ENCODE measurements at places on chromosomes 6 and 20.

DNA sequence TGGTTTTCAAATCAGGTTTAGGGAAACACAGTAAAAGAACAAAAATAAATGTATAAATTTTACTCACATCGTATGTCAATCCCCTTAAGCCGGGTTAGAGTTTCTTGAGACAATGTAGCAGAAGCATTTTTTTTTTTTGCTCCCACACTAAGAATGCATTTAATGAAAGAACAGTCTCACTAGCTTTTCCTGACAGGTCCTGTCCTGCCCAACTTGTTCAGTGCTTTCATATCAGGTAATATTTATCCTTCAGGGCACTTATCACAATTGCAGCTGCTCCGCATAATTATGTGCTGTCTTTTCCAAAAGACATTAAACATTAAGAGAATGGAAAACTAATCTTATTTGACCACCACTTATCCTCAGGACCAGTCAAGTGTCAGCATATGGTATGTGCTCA lies 632.0 kb downstream of the HTR1B start:
- no peak for DNase-seq

- peak; percentile 95 for DNase-seq
Measured at GRCh38 chr6:2989332-2990247, 10.1 kb upstream of the NQO2 start.

DNA sequence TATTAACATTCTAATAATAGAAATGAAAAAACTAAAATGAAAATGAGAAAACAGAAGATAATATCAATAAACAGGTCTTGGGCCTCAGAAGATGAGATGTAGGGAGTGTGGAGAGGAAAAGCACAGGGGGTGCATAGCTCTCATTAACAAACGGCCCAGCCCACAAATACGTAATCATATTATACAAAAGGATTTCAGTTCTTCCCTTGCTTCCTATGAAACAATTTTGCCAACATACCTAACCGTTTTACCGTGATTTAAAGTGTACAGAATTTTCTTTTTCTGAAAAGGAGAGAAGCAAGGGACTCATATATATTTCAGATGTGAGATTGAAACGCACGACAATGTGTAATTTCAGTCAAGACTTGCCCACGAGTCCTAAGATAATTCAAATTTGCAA lies 136.0 kb downstream of the HFE start:
- no peak for DNase-seq

DNA sequence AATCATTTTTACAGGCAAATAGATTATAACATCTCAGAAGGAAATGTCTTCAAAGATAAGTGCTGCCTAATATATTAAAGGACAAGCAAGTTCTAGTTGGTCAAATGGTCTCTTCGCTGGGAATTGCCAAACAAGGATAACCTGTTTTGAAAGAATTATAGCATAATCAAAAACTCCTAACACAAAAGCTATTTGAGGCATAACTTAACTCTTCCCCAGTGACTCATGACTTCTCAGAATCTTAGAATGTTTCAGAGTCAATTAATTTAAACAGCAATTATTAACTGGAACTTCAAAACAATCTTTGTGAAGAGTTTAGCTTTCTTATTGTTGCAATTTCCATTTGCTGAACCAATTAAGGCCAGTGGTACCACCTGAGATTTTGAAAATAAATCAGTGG lies 126.6 kb downstream of the MTFR2 start:
- DNase-seq = no peak

DNA sequence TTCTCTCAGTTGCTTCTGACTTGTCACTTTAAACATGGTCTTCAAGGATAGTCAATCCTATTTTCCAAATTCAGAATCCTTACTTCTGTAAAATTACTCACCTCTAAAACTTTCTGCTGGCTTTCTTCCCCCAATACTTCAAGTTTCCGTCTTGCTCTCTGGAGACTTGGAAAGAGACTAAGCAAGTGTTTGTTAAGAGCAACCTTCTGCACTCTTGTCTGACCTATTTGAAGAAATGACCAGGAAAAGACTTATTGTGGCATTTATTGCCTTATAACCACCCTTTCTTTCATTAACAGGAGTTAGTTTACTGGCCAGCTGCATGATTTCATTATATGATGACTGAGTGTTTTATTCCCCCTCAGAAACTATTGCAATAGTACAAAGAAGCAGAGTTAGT lies 181.0 kb downstream of the TBC1D7 start:
- no peak for DNase-seq

DNA sequence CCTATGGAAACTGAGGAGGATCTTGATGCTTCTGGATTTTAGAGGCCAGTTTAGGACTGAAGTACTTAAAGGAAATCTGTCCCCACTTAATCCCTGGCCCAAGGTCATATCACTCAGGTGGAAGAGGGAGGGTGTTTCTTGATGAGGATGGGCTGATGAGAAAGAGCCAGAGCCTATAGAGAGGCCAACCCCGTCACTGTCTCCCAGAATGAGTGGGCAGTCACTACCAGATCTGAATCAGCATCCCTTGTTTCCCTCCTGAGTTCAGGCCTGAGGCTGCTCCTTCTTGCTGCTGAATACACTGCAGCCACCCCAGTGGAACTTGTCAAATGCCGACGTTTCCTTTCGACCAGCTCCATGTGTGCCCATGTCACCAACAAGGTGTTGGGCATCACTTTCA lies 14.8 kb downstream of the ARMC12 start:
- no peak for DNase-seq

DNA sequence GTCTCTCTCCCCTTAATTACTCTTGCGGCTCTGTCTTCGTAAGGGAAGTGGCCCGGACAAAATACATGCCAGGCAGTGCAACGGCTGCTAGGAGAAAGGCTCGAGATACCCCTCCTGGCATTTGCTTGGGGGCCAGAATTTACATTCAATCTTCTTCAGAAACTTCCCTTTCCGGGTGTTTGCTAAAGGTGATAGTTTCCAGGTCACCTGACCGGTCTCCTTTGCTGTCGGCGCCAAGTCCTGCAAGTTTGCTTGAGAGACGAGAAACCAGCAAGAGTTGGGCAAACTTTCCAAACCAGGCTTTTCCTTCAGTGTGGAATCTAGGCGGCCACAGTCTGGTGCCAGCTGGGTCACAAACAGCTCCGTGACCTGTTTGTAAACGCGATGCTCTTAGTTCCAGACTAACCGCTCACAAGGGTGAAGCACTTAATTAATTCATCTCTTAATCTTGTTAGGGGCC lies 563 bp upstream of the SRSF3 start:
- no peak for DNase-seq

DNA sequence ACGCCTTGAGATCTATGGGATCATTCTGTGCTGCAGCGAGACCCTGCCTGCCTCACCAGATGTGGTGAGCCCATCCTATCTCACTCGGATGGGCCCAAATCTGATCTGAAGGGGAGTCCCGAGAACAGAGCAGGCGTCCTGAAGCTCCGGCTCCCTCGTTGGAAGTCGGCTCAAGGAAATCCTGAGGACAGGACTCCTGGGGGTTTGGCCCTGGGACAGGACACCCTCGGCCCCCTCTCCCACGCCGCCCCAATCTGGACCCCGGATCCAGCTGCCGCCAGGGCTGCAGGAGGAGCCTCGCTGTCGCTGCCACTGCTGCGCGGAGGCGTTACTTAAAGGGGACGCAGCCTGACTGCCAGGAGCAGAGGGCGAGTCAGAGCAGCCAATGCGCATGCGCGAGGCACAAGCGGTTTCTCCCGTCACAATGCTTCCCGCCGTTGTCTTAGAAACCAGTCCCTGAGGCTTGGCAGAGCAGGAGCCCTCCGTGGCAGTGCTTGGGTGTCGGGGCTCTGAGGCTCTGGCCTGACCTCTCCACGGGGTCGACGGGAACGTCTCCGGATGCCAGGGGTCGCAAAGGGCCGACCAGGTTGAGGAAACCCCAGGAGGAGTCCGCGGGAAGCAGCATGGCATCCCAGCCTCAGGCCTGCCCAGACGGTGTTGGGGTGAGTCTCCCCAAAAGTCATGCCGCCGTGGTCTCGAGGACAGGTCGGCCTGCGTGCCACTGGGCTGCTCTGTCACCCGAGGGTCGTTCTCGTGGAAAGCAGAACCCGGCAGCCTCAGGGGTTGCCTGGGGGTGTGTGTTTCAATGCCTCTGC lies 1567.8 kb upstream of the DEFB115 start:
- DNase-seq = no peak

GRCh38 chr6:128663238-128663637 lies 142.8 kb upstream of the PTPRK start:
- no peak for DNase-seq

GRCh38 chr6:75852721-75853120 lies 103.7 kb downstream of the MYO6 start:
- no peak for DNase-seq

DNA sequence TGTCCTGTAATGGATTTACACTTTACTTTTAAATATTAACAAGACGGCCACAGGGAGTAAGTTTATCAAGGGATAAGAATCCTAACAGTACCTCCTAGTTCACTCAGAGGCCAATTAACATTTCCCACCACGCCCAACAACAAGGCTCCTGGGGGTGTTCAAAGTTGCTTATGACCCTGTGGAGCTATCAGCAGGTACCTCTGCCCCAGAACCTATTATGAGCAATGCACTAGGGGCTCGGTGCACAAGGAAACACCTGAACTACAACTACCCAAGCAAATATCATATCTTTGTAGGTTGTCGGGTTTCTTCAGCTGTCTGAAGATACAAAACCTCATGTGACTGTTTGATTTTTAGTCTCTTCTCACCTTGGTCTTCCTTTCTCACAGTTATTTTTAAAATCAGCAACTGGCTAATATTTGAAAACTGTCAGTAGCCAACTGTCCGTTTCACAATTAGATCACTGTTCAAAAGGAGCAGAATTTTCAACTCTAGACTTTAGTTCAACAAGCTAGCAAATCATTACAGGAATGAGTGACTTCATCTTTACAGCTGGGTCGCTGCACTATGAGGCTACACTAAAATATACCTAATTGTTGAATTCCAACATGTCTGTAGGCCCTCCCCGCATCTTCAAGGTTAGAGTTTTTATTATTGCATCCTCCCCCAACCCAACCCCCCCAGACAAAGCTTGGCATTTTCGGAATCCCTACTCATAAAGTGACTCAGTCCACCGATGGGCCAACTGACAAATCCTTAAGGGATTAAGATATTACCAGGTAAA lies 38.1 kb downstream of the B4GALT5 start:
- DNase-seq = no peak

GRCh38 chr6:143958839-143959399 lies 49.1 kb downstream of the PLAGL1 start:
- DNase-seq = no peak

- DNase-seq = peak; percentile 86
Measured at GRCh38 chr6:121838842-121839241, 403.4 kb downstream of the GJA1 start.

DNA sequence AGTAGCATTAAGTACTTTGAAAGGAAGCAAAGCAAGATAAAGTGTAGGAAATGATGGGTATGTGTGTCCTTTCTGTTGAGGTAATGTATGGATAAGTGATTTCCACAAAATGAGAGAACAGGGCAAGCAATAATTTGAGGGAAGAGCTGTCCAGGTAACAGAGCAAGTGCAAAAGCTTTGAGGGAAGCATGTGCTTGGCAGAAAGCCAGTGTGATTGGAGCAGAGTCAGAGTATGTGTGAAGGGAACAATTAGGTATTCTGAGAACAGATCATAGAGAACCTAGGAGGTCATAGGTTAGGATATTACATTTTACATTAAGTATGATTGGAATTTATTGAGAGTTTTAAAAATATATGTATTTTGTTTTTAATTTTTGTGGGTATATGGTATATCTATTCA lies 30.2 kb upstream of the MAN1A1 start:
- no peak for DNase-seq

- no peak for DNase-seq
Measured at GRCh38 chr20:24969186-24970029, 20.3 kb downstream of the CST7 start.

GRCh38 chr6:56720882-56721281 lies 78.2 kb upstream of the DST start:
- DNase-seq = no peak

DNA sequence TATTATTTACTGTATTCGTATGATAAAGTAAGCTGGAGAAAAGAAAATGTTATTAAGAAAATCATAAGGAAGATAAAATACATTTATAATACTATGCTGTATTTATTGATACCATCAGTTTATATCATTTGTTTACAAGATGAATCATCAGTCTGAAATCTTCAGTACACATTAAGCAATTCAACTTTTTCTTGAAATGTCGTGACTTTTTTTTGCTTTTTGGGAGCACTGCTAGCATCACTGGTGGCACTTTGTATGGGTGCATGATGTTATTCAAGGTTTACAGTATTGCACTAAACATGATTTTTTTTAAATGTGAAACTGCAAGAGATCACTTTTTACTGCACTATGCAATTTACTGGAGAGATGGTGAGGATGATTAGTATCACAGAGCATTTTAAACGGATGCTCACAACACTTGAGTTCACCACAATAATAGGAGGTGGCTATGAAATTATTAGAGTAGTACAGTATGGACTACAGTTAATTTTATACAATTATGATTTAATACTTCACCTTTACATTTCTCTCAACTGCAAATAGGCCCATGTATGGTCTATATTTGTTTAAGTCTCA lies 85.9 kb downstream of the SNAP25 start:
- DNase-seq = no peak

DNA sequence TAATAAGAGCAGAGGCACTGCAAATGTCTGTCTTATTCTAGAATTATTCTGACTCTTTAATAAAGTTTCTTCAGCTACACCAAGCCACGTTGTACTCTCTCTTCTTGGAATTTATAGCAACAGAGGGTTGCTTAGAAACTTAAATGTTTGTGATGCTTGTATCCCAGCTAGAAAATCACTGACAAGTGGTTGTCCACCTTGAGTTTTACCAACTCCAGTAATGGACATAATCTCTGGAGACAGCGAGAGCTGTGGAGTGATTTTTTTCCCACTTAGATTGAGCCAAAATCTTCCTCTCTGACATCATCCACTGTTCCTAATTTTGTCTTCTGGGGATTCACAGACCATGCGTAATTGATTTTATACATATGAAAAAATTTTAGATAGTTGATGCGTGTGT lies 8.0 kb downstream of the ECT2L start:
- DNase-seq = no peak

- DNase-seq = no peak
Measured at GRCh38 chr6:39791850-39792539, at the start of gene DAAM2. Gene DAAM2 (plus strand): TSS chr6:39792376. CDS start chr6:39856303, 63,927 bp downstream.

DNA sequence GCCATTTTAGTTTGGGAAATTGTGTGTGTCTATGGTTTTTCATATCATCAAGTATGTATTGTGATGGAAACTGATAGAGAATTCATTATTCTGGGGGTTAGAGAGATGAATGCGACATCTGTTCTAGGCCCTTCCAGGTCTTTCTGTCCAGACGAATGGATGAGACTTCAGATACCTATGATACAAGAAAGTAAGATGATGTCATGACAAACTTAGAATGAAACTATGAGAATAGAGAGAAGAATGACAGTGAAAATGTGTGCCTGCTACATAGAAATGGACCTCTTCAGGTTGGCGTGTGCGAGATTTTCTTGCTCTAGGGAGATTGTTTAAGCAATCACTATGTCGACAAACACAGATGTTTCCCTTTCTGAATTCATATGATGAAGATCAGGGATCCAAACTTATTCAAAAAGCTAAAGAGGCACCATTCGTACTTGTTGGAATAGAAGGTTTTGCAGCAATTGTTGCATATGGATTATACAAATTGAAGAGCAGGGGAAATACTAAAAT lies 76.1 kb downstream of the SCAND1 start:
- no peak for DNase-seq

Data from astrocyte of the cerebellum (primary cell).